ENCODE measurements at places on chromosomes 6 and 20.

DNA sequence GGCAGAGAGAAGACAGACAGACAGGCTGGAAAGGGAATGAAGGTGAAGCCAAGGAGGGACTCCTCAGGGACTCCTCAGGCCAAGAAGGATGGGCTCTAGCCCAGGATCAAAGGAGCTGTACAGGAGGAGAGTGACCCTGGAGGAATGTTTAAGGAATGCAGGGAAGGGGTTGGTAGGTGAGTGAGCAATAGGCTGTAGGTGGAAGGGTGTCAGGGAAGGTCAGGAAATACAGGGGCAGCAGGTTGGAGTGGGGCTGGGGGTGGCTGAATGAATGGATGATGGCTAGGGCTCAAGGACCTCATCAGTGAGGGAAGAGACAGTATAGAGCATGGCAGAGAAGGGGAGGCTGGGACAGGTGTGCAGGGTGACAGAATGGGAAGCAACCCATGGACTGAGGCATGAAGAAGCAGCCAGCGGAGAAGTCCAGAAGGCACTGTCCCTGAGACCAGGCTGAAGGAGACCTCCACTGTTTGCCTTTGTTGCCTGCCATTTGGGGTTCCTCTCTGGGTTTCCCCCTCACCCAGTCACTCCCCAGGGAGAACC is 13.2 kb downstream of the SYNGAP1 start:
- no peak for DNase-seq

DNA sequence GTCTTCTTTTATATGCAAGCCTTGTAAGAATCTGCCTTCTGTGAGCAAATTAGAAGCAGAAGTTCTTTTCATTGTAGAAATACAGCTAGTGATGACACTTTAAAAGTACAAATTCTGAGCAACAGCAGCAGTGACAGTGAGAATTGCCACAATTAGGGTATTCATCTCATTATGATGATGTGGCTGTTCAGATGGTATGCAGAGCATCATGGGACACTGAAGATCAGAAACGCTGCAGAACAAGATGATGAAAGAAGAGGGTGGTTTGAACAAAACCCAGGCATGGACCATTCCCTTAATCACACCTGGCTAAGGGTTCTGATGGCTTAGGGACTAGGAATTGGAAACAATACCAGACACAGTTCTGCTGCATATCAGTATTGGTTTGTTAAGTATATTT is 312.7 kb upstream of the TBX18 start:
- no peak for DNase-seq

DNA sequence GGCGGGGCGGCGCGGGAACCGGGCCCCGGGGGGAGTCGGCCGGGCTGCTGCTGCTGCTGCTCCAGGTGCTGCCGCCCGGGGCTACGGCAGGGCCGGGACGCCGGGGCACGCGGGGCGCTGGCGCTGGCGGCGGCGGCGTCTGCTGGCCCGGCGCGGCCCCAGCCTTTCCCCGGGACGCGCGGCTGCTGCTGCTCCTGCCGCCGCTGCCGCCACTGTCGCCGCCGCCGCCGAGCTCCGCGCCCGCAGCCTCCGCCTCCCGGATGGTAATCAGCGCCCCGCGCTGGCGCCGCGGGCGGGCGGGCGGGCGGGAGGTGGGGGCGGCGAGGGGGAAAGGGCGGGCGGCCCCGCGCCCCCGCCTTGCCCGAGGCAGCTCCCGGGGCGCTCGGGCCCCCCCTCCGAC is 306 bp downstream of the EBF4 start:
- DNase-seq, result peak; percentile 50

DNA sequence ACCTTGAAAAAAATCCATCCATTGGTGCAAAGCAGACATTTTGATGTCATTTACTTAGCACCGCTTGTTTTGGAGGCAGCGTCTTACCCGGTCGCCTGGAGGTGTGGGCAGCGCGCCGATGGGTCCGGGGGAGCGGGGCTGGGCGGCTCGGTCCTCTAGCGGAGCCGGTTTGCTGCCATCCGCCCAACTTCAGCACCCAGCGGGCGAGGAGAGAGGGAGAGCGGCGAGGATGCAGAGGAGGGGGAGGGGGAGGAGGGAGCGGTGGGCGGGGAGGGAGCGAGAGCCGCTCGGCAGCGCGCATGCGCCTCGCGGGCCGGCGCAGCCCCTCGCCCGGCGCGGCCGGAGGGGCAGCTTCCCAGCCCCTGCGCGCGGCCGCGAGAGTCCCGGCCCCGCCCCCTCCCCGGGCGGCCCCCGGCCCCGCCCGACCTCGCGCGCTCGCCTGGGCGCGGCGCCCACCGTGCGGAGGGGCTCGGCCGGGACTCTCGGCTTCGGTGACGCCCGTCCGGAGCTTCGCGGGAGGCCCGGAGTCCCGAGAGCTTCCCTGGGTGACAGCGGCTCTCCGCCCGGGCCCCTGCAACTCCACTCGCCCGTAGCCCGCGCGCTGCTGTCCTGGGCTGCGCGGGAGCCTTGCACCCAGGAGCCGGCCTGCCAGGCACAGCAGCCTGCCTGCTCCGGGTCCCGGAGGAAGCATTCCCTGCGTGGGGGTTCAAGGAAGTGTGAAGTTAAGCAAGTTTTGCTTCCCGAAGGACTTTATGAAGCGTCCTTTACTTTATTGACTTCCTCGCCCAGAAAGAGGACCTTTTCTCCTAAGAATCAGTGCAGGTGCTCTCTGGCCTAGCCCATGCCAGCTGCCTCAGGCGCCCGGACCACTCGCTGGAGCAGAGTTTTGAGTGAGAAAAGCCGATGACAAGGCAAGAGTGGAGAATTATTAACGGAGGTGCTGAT is at the start of gene RGS17:
RGS17 (minus strand) TSS at position 246 of the 945 bp plus-strand sequence. CDS start 87,264 bp downstream, outside the sequence.
- peak; percentile 46 for DNase-seq

DNA sequence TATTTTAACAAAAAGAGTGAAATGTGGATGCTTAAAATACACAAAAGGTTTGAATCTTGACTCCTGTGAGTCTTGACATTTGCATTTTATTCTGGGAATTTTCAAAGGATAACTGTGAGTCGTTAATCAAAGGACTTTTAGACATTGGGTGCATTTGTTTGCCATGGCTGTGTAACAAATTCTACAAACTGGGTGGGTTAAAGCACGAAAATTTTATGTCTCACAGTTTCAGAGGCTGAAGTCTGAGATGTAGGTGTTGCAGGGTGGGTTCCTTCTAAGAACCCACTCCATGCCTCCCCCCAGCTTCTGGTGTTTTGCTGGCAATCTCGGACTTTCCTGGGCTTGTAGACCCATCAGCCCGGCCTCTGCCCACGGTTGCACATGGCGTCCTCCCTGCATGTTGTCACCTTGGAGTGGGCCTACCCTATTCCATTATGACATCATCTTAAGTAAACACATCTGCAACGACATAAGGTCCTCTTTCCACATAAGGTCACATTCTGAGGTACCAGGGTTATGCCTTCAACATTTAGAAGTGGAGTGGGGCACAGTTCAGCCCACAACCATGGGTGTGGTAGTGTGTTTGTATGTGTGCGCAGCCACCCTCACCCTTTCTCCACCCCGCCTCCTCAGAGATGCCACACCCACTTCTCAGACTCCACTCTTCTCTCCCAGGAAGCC is 113.1 kb downstream of the FOXA2 start:
- DNase-seq, result no peak

DNA sequence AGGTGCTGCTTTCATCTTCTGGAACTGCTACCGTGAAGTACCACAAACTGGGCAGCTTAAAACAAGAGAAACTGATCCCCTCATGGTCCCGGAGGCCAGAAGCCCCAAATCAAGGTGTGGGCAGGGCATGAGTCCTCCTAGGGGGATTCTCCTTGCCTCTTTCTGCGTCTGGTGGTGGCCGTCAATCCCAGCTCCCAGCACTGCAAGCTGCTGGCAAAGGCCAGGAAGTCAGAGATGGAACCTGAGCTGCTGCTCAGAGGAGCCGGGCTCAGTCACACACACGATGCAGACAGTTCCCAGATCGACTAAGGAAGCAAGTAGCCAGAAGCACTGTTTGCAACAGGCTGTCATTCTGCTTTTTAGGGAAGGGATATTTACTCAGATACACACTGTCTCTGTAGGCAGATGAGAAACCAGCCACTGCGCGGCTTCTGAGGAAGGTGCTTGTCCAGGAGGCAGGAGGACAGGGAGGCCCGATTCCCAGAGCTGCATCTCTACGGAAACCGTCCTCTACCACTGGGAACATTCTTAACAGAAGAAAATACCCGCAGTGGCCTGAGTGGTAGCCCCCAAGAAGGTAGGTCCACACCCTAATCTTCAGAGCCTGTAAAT is 15.5 kb downstream of the BHLHE23 start:
- DNase-seq, result no peak

GRCh38 chr6:97186416-97186999 is 96.5 kb downstream of the MMS22L start:
- DNase-seq, result peak; percentile 73

GRCh38 chr20:17655286-17655651 is 26.8 kb downstream of the RRBP1 start:
- DNase-seq, result no peak

- no peak for DNase-seq
Observed at GRCh38 chr6:37188962-37189510, 19.1 kb downstream of the PIM1 start.

DNA sequence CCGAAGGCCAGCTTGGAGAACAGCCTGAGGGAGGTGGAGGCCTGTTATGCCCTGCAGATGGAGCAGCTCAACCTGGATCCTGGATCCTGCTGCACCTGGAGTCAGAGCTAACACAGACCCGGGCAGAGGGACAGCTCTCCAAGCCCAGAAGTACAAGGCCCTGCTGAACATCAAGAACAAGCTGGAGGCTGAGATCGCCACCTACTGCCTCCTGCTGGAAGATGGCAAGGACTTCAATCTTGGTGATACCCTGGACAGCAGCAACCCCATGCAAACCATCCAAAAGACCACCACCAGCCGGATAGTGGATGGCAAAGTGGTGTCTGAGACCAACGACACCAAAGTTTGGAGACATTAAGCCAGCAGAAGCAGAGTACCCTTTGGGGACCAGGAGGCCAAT is 223.5 kb upstream of the ID4 start:
- DNase-seq, result no peak

- no peak for DNase-seq
Observed at GRCh38 chr6:100678027-100678426, 203.1 kb downstream of the ASCC3 start.

DNA sequence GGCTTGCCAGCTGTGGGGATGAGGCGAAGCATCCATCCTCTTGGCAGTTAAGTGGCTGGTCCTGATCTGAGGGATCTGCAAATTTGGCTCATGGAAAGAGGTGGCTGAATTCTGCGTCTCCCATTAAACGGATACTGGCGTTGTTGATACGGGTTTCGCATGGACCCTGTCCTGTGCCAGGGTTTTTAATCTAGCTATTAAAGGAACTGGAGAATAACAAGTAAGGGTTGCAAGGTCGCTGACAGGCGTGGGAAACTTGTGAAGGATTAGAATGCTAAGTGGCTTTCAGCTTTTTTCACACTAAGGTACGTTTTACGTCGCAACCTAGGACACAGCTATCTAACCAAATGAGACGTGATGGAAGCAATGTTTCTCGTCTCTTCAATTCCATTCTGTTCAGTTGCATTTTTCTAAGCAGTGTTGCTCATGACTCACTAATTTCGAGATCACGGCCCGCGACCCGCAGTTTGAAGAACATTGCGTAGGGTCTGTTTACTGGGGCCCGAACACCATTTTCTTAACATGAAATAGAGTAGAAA is 852 bp downstream of the GMNN start:
- peak; percentile 41 for DNase-seq

DNA sequence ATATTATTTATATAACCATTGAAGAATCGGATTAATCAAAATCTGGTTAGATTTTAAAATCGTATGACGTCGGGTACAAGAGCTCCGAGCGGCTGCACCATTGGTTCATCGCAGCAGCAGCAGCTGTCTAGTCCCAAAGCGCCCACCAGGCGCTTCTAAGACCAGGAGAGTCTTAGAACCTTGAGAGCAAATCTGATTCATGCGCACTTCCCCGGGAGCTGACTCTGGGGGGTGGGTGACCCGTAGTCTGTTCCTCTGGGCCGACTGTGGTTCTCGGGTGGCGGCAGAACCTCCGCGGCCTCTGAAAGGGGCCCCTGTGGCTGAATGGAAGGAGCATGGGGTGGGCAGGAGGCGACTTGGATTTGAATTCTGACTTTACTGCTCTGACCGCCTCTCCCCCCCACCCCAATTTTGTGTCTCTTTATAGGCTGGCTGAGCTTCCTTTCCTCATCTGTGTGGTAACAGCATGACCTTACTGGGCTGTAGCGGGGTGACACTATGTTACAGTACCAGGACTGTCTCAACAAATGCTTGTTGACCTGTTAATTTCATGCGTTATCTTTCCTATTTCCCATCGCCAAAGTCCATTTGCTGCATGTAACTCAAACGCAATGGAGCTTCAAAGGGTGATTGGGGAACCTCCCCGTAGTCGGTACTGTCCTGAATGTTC is 119.7 kb downstream of the RTN4IP1 start:
- peak; percentile 30 for DNase-seq

- DNase-seq, result no peak
Observed at GRCh38 chr6:16635810-16636602, 125.3 kb downstream of the ATXN1 start.

DNA sequence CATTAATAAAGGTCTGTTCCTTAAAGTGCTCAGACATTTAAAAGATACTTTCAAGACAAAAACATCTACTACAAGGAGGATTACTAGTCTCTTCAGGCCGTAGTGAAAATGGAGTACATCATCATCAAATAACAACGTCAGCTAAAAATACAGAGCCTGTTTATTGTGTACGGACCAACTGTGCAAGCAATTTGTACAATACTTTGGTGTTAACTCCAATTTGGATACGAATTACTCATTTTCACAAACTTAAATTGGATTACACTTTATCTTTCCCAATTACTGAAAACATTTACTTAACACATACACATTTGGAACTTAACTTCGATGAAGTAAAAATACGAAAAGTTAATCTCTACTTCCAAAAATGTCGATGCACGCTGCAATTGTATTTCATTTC is 802 bp downstream of the CYP39A1 start:
- no peak for DNase-seq

DNA sequence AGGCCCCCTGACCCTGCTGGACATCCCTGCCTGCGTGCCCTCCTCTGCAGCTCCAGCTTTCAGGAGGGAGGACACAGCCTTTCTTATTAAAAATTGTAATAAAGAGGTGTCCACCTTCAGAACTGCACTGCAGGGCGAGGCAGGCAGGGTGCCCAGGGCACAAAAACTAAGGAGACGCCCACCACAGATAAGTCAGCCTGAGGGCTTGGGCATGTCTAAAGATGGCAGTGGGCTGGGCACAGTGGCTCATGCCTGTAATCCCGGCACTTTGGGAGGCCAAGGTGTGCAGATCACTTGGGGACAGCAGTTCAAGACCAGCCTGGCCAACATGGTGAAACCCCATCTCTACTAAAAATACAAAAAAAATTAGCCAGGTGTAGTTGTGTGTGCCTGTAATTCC is 7.0 kb upstream of the C20orf144 start:
- no peak for DNase-seq

- DNase-seq, result no peak
Observed at GRCh38 chr6:130547723-130548122, 181.9 kb downstream of the TMEM200A start.

DNA sequence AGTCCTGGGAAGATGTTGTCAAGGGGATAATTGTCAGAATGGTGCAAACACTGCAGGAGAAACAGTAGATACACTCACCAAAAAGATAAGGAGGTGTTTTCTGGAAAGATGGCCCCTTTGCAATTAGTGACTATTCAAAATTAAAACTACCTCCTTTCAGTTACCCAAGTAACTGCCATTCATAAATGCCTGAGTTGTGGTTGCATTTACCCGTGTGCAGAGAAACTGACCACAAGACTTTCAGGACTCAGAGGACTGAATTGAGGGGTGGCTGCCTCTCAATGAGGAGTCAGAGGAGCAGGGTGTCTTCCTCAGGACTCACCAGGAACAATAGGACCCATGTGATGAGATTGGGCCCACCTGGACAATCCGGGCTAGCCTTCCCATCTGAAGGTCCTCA is 39.0 kb downstream of the GCM1 start:
- no peak for DNase-seq
